Left lung (tissue), 14 donors: ENCODE measurements at places on chromosomes 2 and 18.

- no peak for DNase-seq
Measured at GRCh38 chr2:121187351-121187981, 97.5 kb downstream of the TFCP2L1 start.

GRCh38 chr2:240644171-240644651 is 18.9 kb downstream of the GPR35 start:
- peak; percentile 18 for DNase-seq

DNA sequence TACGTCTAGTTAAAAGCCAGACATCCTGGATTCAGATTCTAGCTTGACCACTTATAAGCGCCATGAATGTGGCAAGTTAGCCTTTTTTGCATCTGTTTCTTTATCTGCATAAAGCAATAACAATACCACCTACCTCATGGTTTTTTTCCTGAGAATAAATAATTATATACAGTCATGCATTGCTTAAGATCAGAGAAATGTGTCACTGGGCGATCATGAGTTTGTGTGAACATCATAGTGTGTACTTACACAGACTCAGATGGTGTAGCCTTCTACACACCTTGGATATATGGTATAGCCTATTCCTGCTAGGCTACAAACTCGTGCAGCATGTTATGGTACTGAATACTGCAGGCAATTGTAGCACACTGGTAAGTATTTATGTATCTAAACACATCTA is 84.7 kb upstream of the PELI1 start:
- DNase-seq, result no peak

DNA sequence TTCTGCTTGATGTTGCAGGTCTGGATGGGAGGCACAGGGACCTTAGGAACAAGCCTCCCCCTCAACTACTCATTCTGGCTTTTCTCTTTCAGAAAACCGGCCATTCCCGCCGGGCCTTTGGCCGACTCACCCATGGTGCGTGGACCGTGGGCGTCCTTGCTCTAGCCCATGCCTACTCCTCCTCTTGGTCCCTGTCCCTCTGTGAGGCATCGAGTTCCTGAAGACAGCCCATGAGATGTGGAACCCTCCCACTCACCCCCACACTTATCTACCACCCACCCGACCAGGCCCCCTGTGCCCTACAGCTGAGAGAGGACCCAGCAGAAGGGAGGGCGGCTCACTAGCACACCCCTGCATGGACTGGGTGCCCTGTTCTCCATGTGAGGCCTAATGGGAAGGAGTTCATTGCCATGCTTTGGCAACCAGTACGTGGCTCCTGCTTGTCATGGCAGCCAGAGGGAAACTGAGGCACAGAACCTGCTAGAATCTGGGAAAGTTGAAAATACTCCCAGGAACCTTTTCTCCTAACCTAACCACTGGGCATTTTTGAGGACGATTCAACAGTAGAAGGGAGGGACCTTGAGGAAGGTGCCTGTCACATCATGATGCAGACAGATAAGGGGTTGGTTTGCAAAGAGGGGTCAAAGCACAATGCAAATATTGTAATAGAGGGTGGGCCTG is 8.5 kb downstream of the SPEG start:
- DNase-seq, result no peak

DNA sequence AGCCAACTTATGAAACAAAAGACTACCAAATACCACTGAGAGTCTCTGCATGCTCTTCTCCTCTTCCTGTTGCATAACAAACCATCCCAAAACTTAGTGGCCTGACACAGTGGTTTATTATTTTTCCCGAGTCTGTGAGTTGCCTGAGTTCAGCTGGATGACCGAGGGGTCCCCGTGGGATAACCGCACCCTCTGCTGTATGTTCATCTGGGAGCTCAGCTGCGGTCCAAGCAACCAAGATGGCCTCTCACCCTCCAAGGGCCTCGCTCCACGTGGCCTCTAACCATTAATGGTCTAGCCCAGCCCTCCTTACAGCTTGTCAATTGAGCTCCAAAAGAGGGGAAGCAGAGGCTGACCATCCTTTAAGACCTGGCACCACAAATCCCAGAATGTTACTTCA is 17.1 kb downstream of the ITM2C start:
- DNase-seq, result no peak

- DNase-seq, result no peak
Measured at GRCh38 chr2:54212456-54212855, 43.6 kb downstream of the TSPYL6 start.

GRCh38 chr2:1039549-1039948 is 88.9 kb downstream of the SNTG2 start:
- no peak for DNase-seq

GRCh38 chr18:60040971-60041370 is 141.2 kb downstream of the PMAIP1 start:
- DNase-seq, result no peak

- no peak for DNase-seq
Measured at GRCh38 chr2:74292751-74293150, 50.5 kb downstream of the SLC4A5 start.

- no peak for DNase-seq
Measured at GRCh38 chr18:80202264-80202998, 44.9 kb downstream of the PARD6G start.

DNA sequence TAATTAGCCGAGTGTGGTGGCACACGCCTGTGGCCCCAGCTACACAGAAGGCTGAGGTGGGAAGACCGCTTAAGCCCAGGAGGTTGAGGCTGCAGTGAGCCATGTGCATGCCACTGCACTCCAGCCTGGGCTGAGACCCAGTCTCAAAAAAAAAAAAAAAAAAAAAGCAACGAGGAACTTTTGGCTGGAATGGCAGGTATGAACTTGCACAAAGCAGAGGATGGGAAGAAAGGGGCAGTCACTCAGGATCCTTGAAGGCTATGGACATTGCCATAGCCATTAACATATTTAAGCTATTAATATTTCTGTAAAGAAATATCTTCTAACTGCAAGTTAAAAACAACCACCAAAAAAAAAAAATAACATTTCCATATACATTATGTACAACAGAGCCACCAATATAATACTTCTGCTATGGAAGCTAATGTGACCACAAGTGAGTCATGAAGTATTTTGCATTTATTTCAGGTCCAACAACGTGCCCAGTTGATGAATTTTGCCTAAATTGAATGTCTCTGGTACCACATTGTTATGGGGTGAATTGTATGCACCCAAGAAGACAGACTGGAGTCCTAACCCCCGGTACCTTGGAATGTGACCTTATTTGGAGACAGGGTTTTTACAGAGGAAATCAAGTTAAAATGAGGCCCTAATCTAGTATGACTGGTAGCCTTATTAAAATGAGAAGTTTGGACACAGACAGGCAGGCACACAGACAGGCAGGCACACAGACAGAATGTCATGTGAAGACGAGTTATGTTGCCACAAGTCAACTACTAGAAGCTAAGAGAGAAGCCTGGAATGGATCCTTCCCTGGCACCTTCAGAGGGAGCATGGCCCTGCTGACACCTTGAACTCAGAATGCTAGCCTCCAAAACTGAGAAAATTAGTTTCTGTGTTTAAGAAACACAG is 102.8 kb downstream of the RBMS1 start:
- no peak for DNase-seq

GRCh38 chr2:182951948-182952663 is 85.7 kb upstream of the FRZB start:
- no peak for DNase-seq

GRCh38 chr2:121723316-121723715 is 13.4 kb downstream of the NIFK start:
- no peak for DNase-seq

- no peak for DNase-seq
Measured at GRCh38 chr2:131542438-131543384, 15.0 kb downstream of the CCDC74A start.

- no peak for DNase-seq
Measured at GRCh38 chr2:3620834-3621233, 25.9 kb downstream of the COLEC11 start.

DNA sequence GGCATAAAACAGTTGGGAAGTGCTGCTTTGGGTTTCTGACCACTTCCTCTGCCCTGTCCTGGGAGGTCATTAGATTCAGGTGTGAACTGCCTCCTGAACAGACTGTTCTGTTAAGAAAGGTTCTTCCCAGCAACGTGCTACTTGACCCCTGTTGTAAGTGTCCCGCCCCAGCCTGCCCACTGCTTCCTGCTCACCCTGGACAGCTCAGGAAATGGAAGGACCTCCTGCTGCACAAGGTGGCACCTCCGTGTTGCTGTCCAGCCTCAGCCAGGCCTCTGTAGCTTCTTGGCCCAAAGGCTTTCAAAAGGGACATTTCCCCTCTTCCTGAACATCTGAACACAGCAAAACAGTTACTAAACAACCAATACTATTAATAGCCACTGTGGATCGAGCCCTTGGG is 5.3 kb downstream of the TOGARAM2 start:
- no peak for DNase-seq

DNA sequence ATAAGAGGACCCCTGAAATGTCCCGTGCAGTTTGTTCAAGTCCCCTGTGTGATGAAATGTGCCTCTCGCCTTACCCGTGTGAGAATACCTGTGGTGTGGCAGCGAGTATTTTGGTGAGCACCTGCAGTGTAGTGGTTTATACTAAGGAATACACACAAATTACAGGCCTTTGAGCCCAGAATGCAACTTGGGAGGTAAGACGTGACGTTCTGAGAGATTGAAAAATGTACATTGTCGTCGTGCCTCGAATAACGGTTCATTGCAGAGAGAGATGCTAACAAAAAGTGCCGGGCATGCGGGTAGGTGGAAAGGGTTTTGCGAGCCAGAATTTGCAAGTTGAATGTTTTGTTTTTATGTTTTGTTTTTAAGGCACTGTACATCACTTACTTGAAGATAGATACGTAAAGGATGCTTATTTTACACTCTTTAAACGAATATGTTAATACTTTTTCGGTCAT is 867 bp downstream of the RBBP8 start:
- no peak for DNase-seq

DNA sequence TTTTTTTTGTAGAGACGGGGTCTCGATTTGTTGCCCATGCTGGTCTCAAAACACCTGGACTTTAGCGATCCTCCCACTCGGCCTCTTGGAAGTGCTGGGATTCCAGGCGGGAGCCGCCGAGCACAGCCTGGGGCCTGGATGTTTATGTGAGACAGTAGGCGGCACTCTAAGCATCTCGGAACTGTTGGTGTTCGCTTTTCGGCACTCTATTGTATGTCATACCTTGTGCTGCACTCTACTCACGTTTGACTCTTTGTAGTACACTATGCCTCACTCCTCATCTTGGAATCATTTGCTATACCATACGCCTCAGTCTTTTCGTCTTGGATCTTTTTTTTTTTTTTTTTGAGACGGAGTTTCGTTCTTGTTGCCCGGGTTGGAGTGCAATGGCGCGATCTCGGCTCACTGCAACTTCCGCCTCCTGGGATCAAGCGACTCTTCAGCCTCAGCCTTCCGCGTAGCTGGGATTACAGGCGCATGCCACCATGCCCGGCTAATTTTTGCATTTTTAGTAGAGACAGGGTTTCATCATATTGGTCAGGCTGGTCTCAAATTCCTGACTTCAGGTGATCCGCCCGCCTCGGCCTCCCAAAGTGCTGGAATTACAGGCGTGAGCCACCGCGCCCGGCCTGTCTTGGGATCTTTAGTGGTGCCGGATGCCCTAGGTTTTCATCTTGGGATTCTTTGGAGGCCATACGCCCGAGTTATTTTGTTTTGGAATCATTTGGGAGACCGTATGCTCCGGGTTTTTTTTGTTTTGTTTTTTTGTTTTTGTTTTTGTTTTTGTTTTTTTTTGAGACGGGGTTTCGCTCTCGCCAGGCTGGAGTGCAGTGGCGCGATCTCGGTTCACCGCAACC is 24.2 kb upstream of the ZDBF2 start:
- DNase-seq, result peak; percentile 16

DNA sequence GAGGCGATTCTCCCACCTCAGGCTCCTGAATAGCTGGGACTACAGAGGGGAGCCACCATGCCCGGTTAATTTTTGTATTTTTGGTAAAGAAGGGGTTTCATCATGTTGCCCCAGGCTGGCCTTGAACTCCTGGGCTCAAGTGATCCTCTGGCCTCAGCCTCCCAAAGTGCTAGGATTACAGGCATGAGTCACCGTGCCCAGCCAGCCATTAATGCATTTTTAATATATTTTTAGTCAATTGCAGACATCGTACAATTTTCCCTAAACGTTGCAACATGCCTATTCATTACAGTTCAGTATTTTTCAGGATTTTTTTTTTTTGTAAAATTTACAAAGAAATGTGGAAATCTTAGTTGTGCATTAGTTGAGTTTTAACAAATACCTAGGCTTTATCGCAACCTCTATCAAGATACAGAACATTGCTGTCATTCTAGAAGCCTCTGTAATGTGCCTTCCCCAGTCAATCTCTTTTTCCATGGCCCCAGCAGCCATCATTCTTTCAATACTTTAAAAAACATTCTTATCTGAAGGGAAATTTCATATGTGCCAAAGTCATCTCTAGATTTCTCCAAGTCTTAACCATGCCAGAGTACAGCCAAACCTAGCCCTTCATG is 14.7 kb downstream of the NABP1 start:
- DNase-seq, result no peak

- DNase-seq, result peak; percentile 42
Measured at GRCh38 chr2:226048611-226049010, 649.1 kb downstream of the NYAP2 start.

- DNase-seq, result no peak
Measured at GRCh38 chr2:15355386-15355785, 205.7 kb downstream of the NBAS start.

GRCh38 chr2:123091471-123091870 is 933.6 kb upstream of the CNTNAP5 start:
- DNase-seq, result no peak

GRCh38 chr2:73070643-73071359 is 711 bp downstream of the SFXN5 start:
- DNase-seq, result peak; percentile 90

DNA sequence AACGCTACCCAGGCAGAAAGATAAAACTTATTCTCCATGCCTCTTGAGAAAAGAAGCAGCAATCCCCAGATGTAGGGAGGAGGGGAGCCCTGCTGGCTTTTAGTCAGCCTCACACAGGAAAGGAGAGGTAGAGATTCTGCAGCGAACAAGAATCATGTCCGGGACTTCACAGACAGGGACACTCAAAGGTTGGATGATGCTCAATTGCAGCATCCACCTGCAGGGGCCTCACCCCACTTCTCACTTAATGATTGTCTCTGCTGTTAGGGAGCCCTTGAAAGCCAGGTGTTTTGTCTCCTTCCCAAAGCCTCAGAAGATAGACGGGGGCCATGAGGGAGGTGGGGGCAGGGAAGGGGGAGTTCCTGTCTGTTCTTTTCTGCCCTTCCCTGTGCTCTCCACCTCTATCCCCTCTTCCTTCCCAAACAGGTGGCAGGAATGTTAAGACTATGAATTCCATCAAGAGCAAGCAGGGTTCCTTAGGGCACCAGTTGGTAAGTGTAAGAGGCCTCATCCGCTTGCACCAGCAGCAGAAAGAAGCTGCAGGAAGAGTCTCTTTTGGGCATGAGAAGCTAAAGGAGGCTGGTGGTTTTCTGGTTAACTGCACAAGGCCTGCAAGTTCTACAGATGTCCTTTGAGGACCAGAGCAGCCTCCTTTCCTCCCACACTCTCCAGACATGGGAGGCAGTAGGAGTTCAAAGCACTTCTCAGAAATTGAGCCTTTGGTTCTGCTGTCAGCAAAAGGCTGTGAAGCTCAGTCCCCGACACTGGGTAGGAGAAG is 154.7 kb upstream of the TNP1 start:
- no peak for DNase-seq

- no peak for DNase-seq
Measured at GRCh38 chr2:98072442-98072841, 14.5 kb upstream of the VWA3B start.
